ENCODE measurements at places on chromosomes 12 and 14.

DNA sequence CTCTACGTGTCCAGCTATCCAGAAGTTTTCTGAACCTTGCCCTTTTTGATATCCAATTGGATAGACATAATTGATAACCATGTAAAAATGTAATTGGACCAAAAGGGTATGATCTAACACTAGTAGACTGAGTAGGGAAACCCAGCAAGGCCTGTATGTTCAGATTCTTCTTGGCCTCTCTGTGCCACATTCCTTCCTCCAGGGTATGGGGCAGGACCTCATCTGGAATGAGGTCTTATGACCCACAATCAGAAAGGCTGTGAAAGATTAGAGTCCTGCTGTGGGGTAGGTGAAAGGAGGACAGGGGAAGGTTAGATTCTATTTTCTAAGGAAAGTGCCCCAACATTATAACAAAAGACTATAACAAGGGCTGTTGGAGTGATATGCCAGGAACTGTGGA lies 51.3 kb upstream of the A2ML1 start:
- no peak for DNase-seq

DNA sequence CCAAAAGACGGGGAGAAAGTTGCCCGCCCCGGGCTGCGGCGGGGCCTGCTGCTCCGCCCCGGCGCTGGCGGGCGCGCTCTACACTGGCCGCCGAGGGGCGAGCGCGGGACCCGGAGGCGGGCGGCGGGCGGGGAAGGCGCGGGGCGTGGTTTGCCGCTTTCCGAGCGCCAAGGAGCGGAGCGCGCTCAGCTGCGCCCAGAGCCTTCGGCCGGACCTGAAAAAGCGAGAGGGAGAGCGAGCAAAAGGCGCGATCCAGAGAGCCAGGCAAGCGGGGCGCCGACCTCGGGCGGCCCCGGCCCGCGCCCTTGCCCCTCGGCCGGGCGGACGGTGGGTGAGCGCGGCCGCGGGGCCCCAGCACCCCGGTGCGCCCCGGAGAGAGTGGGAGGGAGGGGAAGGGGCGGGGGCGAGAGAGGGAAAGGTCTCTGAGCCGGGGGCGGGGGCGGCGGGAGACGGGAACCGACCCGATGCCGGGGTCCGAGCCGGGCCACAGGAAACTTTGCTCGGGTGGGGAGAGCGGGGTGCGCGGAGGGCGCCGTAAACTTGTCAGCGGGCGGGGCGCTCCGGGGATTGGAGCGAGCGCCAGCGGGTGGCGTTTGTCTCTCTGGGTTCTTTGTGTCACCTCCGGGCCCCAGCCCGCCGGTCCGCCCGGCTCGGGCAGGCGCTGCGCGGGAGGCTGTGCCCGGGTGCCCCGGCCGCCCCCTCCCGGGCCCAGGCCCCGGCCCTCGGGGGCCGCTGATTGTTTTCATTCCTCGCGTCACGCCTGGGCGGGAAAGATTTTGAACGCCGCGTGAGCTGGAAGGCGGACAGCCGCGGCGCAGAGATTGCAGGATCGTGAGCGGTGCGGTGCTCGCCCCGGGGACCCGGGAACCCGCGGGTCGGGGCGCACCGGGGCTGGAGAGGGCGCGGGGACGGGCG lies at the start of gene SYNE2:
Gene SYNE2 (plus strand): TSS at position 188 of the 915 bp plus-strand sequence. CDS start 56,145 bp downstream, outside the sequence.
- DNase-seq: peak; percentile 77

GRCh38 chr12:50059440-50060119 lies 2.2 kb downstream of the ASIC1 start:
- DNase-seq: no peak

DNA sequence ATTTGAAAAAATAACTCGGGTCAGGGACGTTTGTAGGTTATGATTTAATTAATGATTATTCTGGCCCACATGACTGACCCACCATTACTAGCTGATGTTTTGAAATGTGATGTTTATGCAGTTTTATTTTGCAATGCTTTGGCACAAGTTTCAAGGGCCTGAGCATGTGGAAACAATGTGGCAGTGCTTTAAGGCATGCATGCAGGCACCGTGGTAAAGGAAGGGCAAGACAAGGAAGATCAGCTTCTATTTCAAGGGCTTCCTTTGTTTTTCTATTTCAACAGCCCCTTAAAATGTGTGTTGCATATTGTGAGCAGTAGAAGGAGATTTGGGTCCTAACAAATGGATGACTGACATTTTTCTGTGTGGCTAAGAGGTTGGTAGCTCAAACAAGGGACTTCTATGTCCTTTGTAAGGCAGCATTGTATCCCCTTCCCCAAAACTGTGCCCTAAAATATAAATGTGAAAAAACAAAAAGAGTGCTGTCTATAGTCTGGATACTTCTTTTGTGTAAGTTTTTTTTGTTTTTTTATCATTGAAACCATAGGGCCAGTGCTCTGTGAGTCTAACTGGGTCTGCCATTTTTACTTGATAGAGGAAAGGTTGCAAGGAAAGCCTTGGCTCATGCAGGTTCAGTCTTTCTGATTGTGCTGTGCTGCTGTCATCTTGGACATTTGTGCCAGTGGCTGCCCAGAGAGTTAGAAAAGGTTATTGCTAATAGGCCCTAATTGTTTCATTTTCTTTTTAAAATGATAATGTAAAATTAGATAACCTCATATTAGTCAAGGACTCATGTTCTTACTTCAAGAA lies 103.5 kb downstream of the FGD4 start:
- peak; percentile 94 for DNase-seq

DNA sequence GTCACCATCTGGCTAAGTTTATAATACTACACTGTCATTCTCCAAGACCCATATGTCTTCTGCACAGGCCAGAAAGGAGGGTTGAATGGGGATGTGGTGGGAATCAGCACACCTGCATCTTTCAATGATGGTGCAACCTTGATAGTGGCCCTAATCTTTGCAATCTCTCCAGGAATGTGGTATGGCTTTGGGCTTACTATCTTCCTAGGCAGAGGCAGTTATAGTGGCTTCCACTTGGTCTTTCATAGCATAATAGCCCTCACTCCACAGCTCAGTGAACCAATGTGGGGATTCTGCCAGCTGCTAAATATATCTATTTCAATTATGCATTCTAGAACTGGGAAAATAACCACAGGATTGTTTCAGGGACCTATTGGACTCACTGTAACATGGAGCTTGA lies 61.8 kb upstream of the ATP2B1 start:
- no peak for DNase-seq

DNA sequence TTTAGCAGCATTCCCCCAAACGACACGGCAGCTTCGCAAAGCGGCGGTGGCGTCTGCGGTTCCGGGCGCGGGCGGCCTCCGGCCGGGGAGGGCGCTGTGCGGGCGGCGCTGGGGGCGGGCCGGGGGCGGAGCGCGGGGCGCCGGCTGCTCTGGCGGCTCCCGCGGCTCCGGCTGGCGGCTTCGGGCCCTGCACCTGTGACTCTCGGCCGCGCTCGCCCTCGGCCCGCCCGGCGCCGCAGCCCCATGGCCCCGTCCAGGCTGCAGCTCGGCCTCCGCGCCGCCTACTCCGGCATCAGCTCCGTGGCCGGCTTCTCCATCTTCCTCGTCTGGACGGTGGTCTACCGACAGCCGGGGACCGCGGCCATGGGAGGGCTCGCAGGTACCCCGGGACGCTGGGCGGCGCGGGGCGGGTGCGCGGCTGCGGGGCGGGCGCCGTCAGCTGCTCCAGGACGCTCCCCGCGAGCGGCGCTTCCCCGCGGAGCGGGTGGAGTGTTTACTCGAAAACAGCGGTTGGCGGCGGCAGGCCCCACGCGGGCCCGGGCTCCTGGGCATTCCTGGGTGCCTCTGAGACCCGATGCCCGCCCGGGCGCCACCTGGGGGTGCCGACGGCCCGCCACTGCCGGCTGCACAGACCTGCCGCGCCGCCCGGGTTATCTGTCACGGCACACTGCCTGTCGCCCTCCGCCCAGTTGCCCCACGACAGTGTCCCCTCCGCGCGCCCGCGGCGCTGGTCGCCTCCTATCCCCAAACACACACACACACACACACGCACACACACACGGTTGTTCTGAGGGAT lies at the start of gene SLC48A1:
Gene SLC48A1 (plus strand): TSS at position 177 of the 796 bp plus-strand sequence. CDS start 67 bp downstream, at position 244.
- DNase-seq: peak; percentile 55
